Urinary bladder (tissue), 4 donors: ENCODE measurements at places on chromosomes 16 and 17.
A peak's percentile ranks its signal among the peaks of the same experiment; 100 is the strongest.

DNA sequence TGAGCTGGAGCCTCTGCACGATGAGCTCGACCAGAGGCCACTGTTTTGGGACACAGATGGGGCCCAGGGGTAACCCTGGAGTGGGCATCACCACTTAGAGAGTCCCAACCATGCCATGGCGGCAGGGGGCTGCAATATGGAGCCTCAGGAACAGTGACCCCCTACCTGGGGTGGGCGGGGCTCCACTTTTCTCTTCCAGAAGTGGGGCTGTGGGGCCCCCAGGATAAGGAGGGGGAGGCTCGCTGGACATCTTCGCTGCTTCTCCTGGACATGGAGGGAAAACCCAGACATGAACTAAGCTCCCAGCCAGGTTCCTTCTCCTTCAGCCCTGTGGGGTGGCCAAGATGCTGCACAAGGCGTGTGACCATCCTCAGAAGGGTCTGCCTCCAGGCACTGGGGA is 24.7 kb downstream of the CDIP1 start:
- DNase-seq = no peak

DNA sequence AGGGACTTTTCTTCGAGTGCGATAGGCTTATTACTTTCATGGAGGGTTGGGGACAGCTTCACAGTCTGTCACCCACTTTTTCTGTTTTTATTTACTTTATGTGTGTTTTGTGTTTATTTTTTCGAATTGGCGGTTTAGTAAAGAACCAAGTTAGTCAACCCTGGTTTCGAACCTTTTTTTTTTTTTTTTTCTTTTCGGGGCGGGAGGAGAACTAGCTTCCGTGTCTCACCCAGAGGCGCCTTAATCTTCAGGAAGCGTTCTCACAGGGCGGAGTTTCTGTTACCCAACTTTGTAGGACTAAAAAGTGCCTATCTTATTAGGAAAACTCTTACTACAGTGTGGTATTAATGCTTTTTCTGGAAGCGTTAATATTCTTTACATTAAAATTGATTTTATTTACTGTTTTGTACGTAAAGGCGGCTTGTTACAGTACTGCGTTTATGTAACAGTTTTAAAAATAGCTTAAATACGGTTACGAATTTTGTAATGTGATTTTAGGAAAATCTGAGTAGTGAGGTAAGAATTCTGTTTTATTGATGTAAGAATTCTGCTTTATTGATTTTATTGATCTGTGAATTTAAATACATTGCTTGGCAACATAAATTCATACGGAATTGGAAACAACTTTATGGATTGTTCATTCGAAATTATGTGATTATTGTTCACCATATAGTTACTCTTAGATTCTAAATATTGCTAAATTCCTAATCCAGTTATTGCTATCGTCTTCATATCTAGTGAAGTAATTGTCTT is 885 bp downstream of the ZNF207 start:
- peak; percentile 59 for DNase-seq

DNA sequence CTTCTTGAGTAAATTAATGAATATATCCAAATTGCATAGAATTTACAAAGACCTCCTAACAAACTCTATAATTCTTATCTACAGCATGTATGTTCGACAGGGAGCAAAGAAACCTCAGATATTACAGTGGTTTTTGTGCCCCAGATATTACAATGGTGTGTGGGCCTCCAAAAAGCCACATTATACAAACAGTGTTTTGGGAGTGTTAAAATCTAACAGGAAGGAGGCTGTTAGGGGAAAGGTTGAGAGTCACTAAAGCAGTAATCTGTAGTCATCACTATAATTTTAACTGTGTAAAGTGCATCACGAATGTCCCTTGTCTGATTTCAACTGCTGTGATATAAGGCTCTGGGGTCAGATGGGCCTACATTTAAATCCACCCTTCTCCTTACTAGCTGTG is 400.2 kb upstream of the C16orf82 start:
- no peak for DNase-seq

DNA sequence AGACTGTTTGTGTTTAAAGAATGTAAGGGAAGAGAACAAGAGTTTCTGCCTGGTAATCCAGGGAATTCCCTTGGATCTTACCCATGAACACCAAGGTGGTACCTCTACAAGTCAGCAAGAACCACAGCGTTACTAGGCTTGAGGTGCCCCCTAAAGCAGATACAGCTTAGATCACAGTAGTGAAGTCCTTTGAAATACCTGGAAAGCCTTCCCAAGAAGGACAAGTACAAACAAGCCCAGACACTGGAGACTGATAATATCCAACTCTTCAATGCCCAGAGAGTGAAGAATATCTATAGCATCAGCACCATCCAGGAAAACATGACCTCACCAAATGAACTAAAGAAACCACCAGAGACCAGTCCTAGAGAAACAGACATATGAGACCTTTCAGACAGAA is 3.8 kb upstream of the APPBP2 start:
- no peak for DNase-seq

DNA sequence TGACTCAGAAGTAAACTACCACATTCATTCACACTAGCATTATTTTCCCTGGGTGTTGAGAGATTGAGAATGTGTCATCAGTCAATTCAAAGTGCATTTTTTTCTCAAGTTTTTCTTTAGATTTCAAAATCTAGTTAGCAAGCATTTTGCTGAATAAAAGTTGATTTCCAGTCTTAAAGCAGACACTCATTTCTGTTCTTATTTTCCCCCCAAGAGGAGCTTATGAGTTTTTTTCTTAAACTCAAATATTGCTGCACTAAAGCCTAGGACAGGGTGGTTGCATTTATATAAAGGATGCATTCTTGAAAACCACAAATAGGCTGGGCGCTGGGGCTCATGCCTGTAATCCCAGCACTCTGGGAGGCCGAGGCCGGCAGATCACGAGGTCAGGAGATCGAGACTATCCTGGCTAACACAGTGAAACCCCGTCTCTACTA is 15.3 kb downstream of the CDH3 start:
- DNase-seq = no peak

GRCh38 chr16:47644166-47644565 is 183.0 kb downstream of the PHKB start:
- DNase-seq = no peak
